ENCODE measurements at places on chromosomes 11 and 22.

- DNase-seq, result peak; percentile 74
Measured at GRCh38 chr11:118911880-118912741, 13.6 kb downstream of the BCL9L start.

DNA sequence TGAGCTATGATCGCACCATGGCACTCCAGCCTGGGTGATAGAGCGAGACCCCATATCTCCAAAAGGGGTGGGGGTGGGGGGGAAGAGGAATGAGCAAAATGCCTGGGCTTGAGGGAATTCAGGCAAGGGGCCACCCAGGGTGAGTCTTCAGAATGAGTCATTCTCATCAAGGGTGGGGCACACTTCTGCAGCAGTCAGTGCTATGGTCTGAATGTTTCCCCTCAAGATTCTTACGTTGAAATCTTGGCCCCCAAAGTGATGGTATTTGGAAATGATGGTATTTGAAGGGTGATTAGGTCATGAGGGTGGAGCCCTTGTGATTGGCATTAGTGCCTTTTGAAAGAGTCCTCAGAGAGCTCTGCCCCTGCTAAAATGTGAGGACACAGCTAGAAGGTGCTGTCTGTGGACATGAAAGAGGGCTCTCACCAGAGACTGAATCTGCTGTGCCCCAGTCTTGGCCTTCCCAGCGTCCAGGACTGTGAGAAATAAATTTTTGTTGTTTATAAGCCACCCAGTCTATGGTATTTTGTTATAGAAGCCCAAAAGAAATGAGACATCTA is 86.4 kb upstream of the THY1 start:
- DNase-seq, result no peak

DNA sequence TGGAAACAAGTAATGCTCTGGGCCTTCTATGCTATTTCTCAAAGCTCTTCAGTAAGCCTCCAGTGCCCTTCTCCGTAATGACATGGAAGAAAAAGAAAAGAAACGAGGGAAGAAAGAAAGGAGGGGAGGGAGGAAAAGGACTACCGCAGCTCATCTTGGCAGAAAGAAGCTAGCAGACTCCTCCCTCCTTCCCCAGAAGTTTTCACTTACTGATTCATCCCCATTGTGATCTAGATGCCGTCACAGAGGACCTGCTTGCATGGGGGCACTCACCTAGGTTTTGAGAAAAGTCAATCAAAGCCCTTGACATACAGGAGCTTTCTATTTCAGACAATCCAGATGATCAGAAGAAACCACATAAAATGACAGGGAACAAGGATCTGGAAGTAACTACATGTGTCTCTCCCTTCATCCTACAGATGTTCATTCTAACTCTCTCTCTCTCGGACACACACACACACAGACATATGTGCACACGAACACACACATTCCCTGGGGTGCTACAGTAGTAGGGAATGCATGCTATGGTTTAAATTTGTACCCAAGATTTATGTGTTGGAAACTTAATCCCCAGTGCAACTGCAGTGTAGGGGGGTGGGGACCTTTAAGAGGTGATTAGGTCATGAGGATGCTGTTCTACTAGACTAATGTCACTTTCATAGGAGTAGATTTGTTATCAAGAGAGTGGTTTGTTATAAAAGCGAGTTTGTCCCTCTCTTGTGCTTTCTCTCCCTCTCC is 37.6 kb upstream of the RCN1 start:
- DNase-seq, result no peak

- DNase-seq, result no peak
Measured at GRCh38 chr11:128052912-128053641, 534.3 kb downstream of the ETS1 start.

- DNase-seq, result no peak
Measured at GRCh38 chr11:35042224-35042623, 96.7 kb upstream of the CD44 start.

- DNase-seq, result no peak
Measured at GRCh38 chr22:49685116-49685515, 142.6 kb downstream of the BRD1 start.

Measured in stimulated activated CD8-positive, alpha-beta memory T cell treated with anti-CD3 and anti-CD28 coated beads, Interleukin-15, amount 100 ng/mL, for 48 hours (primary cell).